Esophagus squamous epithelium (tissue), 5 donors: ENCODE measurements at places on chromosomes 3 and 15.

GRCh38 chr3:12454076-12454815 lies 30.0 kb upstream of the TSEN2 start:
- DNase-seq = no peak

DNA sequence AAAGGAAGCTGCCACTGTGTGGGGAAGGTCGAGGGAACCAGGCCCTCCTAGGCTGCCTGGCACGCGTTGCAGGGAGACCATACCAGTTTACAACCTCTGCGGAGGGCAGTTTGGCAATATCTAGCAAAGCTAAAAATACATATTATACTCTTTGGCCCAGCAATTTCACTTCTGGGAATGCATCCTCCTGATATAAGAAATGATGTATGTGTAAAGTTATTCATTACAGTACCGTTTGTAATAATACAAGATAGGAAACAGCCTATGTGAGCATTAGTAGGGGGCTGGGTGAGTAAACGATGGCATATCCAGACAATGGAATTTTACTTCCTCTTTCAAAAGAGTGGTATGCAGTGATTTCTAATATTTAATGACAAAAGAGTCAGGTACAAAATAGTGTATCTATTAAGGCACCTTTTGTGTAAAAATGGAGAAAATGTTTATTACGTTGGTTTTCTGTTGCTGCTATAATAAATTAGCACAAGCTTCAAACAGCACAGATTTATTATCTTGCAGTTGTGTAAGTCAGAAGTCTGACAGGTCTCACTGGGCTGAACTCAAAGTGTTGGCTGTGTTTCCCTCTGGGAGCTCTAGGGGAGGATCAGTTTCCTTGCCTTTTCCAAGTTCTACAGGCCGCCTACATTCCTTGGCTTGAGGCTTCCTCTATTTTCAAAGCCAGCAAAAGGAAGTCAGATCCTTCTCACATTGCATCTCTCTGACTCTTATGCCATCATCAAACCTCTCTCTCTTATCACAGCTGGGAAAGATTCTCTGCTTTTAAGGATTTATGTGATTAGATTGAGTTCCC lies 9.0 kb downstream of the APOD start:
- DNase-seq = no peak

GRCh38 chr3:71582036-71582611 lies 1.4 kb downstream of the FOXP1 start:
- DNase-seq = no peak

- no peak for DNase-seq
Observed at GRCh38 chr3:171149526-171150116, 123.1 kb upstream of the SLC2A2 start.

DNA sequence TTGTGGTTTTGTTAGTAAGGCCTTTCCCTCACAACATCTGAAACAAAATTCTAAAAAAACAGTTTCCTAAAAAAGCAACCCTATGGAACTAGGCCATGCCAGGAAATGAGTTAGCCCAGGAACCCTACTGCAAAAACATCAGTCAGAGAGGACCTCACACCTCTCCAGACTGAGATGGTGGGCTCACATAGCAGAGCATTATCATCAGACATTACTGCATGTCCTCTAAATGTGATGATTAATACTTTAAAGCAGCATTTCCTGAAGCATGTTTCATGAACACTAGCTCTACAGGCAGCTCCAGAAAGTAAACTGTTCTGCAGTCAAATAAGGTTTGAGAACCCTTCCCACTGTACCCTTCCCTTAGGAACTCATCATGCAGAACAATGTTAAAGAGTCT lies 232.3 kb upstream of the MRPL3 start:
- no peak for DNase-seq

DNA sequence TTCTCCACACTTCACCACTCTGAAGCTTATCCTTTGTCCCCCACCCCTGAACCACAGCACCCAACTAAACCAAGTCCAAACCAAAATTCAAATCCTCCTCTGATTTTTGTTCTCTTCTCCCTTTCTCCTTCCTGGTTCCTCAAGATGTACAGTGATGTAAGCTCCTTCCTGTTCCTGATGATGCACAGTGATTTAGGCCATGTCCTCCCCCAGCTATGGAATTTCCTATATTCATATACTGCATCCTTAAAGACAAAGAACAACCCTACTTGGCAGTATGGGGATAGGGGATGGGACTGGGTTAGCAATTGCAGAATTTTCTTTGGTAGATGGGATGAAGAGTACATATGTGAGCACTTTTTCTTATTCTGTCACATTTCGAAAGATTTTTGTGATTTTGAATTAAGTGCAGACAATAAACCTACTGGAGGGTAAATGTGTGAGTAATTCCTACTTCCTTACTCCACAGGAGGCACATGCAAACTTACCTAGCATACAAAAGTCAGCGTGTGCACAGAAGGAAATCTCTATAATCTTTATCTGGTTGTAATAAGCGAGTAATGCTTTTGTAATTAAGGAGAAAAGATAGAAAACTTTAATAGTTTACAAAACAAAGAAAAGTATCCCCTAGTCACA lies 125.0 kb downstream of the ANO10 start:
- no peak for DNase-seq

- DNase-seq = no peak
Observed at GRCh38 chr3:68876112-68876713, 56.1 kb downstream of the TAFA4 start.

DNA sequence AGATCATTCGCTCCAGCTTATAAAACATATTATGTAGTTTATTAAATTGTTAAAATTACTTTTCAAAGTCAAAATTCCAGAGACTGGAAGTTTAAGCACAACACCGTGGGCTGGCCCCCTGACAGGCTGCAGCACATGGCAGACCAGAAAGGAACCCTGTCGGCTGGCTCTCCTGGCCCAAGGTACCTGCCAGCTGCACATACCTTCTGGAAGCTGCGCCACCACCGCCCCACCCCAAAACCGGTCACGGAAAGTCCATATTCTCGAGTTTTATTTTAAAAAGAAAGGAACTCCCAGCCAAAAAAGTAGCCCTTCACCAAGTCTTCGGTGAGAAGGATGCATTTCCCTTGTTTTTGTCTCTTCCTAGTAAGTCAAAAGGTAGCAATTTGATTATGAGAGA lies 94.6 kb downstream of the FOXP1 start:
- DNase-seq = no peak

DNA sequence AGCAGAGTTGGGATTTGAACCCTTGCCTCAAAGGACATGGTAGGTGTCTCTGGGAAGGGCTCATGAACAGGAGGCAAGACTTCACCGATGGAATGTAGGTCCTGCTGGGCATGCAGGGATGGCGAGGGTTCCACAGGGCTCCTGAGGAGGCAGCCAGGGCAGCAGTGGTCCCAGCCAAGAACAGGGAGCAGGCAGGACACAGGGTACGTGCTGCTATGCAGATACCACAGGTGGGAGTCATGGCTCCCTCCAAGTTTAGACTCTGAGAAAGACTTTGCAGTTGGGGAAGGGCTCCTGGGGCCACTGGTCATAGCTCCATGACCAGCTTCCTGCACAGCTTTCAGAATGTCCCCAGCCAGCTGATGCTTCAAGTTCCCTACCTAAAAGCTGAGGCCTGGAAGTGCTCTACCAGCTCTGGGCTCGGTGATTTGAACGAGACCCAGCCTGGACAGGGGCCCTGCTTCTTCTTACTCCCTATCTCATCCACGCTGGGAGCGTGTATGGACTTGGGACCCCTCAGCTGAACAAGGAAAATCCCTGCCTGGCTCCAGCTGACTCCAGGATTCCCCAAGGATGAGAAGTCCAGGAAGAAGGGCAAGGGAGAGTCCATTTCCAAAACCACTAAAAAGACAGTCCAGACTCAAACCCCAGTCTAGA lies 747 bp downstream of the MYL3 start:
- no peak for DNase-seq

GRCh38 chr3:48042071-48042760 lies 26.0 kb upstream of the MAP4 start:
- no peak for DNase-seq

- no peak for DNase-seq
Observed at GRCh38 chr3:101319531-101319930, 844 bp downstream of the IMPG2 start.

DNA sequence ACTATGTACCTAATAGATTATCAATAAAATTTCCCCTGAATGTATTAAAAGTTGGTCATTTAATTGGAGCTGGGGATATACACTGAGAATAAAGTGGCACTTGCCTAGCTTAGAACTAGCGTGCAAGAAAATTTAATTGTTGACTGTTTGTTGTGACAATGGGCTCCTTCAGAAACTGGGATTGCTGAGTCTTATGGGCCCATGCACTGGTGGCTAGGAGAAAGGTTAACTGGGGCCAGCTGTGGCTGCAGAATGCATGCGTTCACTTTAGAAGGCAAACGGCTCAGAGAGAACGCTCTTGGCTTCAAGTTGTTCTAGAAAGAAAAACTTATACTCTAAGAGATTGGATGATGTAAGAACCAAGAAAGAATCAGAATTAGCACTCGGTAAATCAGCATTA lies 18.7 kb upstream of the LPP start:
- no peak for DNase-seq

DNA sequence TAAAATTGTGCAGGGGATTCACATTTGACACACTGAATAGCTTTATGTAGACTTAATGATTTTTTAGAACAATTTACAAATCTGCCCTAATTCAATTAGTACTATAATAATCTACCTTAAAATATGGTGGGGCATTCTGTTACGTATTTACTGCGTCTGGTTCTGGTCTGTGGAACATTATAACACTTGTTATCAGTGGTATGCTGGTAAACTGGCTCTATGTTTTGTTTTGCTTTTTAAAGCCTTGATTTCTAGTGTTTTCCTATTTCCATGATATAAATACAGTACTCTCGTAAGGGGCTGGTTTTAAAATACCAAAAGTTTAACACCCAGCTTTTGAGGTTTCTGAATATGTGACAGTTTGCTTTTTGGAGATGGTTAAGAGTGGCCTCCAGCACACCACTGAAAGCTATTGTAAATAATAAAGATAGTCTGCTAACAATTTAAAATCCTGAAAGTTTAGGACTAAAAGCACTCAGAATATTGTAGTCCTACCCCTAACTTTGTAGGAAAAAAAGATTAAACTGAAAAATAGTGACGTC lies 65.6 kb upstream of the CD47 start:
- no peak for DNase-seq

DNA sequence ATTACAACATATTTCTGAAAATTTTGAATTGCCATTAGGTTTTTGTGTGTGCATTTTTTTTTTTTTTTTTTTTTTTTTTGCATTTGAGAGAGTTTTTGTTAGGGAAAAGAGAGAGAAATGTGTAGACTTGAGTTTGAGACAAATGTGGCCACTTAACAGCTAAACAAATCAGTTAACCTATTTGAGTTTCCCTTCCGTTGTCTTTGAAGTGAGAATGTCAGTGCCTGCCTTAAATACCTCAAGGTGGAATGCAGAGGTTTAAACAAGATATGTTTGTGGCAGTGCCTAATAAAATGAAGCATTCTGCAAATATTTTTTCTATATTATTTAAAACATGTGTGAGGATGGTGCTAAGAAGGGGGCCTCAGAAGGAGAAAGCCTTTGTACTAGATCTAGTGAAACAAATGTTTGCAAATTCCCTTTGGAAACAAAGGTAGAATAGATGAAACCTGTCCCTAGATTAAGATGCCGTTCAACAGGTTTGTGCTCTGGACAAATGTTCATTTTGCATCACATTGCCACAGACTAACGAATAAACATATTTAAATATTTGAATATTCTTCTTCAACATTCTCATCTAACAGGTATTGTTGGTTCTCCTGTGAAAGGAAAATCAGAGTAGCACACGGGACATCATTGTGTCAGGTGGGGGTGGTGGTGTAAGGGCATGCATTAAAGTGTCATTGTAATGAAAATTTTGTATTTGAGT lies 80.7 kb downstream of the SATB1 start:
- DNase-seq = no peak

DNA sequence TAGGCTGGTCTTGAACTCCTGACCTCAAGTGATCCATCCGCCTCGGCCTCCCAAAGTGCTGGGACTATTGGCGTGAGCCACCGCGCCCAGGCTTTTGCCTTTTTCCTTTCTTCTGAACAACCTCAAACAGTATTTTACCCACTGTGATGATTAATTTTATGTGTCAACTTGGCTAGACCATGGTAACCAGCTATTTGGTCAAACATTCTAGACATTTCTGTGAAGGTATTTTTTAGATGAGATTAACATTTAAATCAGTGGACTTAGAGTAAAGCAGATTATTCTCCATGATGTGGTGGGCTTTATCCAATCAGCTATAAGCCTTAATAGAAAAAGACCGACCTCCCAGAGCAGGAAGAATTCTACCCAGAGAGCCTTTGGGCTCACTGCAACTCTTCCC lies 6.0 kb downstream of the SPATA12 start:
- no peak for DNase-seq

- DNase-seq = no peak
Observed at GRCh38 chr15:46456456-46456855, 821.6 kb downstream of the SQOR start.

- DNase-seq = no peak
Observed at GRCh38 chr3:4233488-4233887, 69.7 kb upstream of the SETMAR start.

- no peak for DNase-seq
Observed at GRCh38 chr15:56460071-56460470, 4.9 kb downstream of the MNS1 start.

DNA sequence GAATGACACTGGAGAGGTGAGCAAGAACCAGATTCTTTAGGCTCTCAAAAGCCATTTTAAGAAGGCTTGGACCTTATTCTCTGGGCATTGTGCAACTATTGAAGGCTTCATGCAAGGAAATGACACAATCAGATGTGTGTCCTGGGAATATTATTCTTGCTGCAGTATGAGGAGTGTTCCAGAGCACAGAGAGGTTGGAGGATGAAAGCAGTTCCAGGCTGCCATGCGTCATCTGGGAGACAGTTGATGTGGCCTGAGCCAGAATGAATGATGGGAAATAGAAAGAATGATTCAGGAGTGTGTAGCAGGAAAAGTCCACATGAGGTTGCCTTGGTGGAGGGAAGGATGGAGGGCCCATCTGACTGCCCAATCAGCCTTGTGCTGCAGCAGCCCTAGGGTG lies 123.1 kb downstream of the CHCHD6 start:
- no peak for DNase-seq

DNA sequence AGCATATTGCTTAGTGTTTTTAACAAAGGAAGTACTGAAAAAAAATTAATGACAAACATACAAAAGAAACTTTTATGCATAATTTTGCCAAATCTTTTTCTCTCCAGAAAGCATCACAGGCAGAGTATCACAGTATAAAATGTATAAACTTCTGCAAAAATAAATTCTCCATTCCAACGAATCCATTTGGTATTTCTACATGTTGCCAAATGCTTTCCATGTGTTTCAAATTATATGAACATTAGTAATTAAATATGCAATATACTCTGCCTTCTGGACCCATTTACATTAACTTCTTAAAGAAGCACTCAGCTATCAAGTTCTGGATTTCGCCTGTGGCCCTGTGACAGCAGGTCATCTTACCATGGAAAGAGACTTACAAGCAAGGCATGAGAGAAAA lies 189.1 kb upstream of the ALCAM start:
- DNase-seq = no peak

DNA sequence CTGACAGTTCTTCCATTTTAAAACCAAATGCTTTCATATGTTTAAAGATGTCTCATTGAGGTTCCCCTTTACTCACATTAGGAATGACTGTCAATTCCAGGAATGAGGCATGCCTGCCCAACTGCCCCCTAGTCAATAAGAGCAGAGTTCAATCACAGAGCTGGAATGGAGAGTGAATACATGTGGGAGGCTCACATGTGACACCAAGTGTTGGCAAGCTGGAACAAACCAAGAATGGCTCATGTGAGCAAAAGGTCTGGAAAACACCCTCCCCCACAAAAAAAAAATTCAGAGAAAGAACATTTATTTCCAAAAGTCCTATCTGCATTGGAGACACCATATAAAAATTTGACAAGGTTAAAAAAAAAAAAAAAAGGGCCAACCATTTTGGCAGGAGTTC lies 3.7 kb downstream of the PBRM1 start:
- no peak for DNase-seq
